ENCODE measurements at places on chromosomes 1 and 21.

- H3K36me3 ChIP-seq, result no peaks in the 10 kb centered on the region
- no peak overlapping the region for H3K27ac ChIP-seq
- no peaks in the 10 kb centered on the region for H3K27me3 ChIP-seq
- no peak for ATAC-seq
- no peaks in the 10 kb centered on the region for H3K4me1 ChIP-seq
- H3K4me3 ChIP-seq, result no peak overlapping the region
Measured at GRCh38 chr1:43617668-43618067, 32.3 kb upstream of the KDM4A start.

- ATAC-seq, result no peak
- no peak overlapping the region for H3K27ac ChIP-seq
- H3K27me3 ChIP-seq, result no peaks in the 10 kb centered on the region
- H3K36me3 ChIP-seq, result peaks cover 100% of the 10 kb centered on the region
Measured at GRCh38 chr1:39567302-39567701, 9.3 kb downstream of the PABPC4 start.

- ATAC-seq, result no peak
- no peaks in the 10 kb centered on the region for H3K36me3 ChIP-seq
- no peak overlapping the region for H3K4me3 ChIP-seq
- no peak overlapping the region for H3K27ac ChIP-seq
Measured at GRCh38 chr21:45108808-45109781, 34.7 kb downstream of the ADARB1 start.

GRCh38 chr1:21861602-21862429 is 49.8 kb downstream of the LDLRAD2 start:
- ATAC-seq, result peak; percentile 62
- H3K27ac ChIP-seq, result peak overlapping the region; percentile 84
- no peak overlapping the region for H3K4me3 ChIP-seq
- peaks cover 24% of the 10 kb centered on the region for H3K4me1 ChIP-seq
- no peaks in the 10 kb centered on the region for H3K36me3 ChIP-seq
- no peaks in the 10 kb centered on the region for H3K27me3 ChIP-seq

- no peak for ATAC-seq
- H3K27ac ChIP-seq, result peak overlapping the region; percentile 82
- H3K4me3 ChIP-seq, result peak overlapping the region; percentile 77
- H3K27me3 ChIP-seq, result no peaks in the 10 kb centered on the region
Measured at GRCh38 chr1:113928187-113928930, 765 bp upstream of the HIPK1 start.

- no peaks in the 10 kb centered on the region for H3K36me3 ChIP-seq
- ATAC-seq, result no peak
- H3K27me3 ChIP-seq, result no peaks in the 10 kb centered on the region
- no peak overlapping the region for H3K4me3 ChIP-seq
- H3K4me1 ChIP-seq, result no peaks in the 10 kb centered on the region
- no peak overlapping the region for H3K27ac ChIP-seq
Measured at GRCh38 chr1:64601207-64601606, 131.3 kb downstream of the CACHD1 start.

DNA sequence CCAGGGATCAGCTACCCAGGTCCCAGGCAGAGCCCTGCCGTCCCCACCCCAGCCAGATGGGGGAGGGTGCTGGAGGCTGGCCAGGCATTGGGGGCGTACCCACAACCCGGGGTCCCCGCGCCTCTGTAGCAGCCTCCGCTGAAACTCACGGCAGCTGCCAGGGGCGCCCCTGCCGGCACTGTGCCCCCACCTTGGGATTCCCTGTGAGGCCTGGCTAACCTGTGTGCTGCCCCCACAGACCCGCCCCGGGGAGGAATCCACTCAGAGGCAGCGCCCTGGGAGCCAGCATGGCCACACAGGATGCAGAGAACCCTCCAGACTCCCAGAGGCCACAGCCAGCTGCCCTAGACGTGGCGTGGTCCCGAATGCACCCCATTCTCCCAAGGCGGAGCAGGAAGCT is 3.8 kb downstream of the DVL1 start:
- ATAC-seq, result no peak
- H3K36me3 ChIP-seq, result no peaks in the 10 kb centered on the region
- H3K4me3 ChIP-seq, result no peak overlapping the region
- H3K27ac ChIP-seq, result no peak overlapping the region
- H3K4me1 ChIP-seq, result peaks cover 30% of the 10 kb centered on the region
- no peaks in the 10 kb centered on the region for H3K27me3 ChIP-seq

GRCh38 chr1:176479971-176480370 is 17.0 kb downstream of the PAPPA2 start:
- H3K4me3 ChIP-seq, result no peak overlapping the region
- H3K4me1 ChIP-seq, result no peaks in the 10 kb centered on the region
- H3K27me3 ChIP-seq, result no peaks in the 10 kb centered on the region
- H3K36me3 ChIP-seq, result no peaks in the 10 kb centered on the region
- H3K27ac ChIP-seq, result no peak overlapping the region

DNA sequence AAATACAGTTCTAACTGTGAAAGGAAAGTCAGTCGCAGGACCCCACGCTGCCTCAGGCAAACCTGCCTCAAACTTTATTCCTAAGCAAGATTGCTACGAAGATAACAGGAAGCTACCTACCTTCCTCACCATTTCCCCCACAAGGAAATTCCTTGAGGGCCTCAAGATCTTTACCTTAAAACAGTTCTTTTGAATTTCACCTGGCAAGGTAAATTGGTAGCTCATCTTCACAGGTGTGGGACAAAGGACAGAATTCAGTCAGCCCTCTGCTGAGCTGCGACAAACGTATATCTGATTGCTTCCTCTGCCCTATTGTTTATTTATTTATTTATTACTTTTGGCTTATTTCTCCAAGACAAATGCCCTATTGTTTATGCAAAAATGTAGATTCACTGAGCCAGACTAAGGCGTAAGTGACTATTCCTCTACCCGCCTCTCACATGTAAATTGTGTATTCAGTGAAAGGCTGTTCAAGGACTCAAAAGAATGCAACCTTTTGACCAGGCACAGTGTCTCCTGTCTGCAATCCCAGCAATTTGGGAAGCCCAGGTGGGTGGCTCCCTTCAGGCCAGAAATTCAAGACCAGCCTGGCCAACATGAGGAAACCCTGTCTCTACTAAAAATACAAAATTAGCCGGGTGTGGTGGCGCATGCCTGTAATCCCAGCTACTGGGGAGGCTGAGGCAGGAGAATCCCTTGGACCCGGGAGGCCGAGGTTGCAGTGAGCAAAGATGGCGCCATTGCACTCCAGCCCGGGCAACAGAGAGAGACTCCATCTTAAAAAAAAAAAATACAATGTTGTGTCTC is 17.3 kb upstream of the PKNOX1 start:
- no peaks in the 10 kb centered on the region for H3K27me3 ChIP-seq
- no peak for ATAC-seq
- H3K27ac ChIP-seq, result no peak overlapping the region
- H3K4me1 ChIP-seq, result no peaks in the 10 kb centered on the region
- no peak overlapping the region for H3K4me3 ChIP-seq

GRCh38 chr1:48619539-48619938 is 147.5 kb upstream of the SPATA6 start:
- no peaks in the 10 kb centered on the region for H3K4me1 ChIP-seq
- H3K4me3 ChIP-seq, result no peak overlapping the region
- H3K27me3 ChIP-seq, result no peaks in the 10 kb centered on the region
- H3K36me3 ChIP-seq, result no peaks in the 10 kb centered on the region
- H3K27ac ChIP-seq, result no peak overlapping the region

- H3K27ac ChIP-seq, result no peak overlapping the region
- no peak overlapping the region for H3K4me3 ChIP-seq
- no peaks in the 10 kb centered on the region for H3K27me3 ChIP-seq
Measured at GRCh38 chr1:153190373-153190772, 12.9 kb upstream of the LELP1 start.

DNA sequence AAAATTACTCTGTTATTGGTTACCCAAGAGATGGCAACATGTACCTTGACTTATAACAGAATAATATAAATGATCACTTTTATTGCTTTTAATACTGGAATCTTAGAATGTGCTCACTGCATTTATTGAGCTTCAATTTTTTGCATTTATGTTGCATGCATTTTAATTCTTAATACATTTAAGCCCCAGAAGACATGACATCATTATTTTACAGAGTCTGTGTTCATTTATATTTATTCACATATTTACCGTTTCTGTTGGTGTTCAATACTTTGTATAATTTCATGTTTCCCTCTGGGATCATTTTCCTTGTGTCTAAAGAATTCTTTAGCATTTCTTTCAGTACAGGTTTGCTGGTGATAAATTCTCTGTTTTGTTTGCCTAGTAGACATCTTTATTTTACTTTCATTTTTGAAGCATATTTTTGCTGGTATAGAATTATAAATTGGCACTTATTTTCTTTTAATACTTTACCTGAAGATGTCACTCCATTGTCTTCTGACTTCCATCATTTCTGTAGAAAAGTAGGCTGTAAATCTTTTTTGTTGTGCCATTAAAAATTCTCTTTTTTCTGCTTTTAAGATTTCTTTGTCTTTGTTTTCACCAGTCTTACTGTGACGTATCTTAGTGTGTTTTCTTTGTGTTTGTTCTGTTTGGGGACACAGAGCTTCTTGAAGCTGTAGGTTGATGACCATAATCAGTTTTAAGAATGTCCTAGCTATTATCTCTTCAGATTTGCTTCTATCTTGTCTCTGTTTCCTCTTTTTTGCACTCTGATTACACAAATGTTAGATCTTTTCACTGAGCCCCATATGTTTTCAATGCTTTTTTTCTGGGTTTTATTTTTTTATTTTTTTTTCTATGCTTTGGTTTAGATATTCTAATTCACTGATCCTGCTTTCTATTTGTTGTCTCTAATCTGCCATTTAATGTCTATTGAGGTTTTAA is 26.9 kb downstream of the DISP3 start:
- no peak overlapping the region for H3K27ac ChIP-seq
- H3K4me1 ChIP-seq, result no peaks in the 10 kb centered on the region
- no peak overlapping the region for H3K4me3 ChIP-seq
- H3K36me3 ChIP-seq, result no peaks in the 10 kb centered on the region

GRCh38 chr21:42191696-42192595 is 27.0 kb upstream of the ABCG1 start:
- H3K36me3 ChIP-seq, result no peaks in the 10 kb centered on the region
- peaks cover 9% of the 10 kb centered on the region for H3K4me1 ChIP-seq
- H3K4me3 ChIP-seq, result no peak overlapping the region
- H3K27ac ChIP-seq, result no peak overlapping the region
- no peaks in the 10 kb centered on the region for H3K27me3 ChIP-seq

DNA sequence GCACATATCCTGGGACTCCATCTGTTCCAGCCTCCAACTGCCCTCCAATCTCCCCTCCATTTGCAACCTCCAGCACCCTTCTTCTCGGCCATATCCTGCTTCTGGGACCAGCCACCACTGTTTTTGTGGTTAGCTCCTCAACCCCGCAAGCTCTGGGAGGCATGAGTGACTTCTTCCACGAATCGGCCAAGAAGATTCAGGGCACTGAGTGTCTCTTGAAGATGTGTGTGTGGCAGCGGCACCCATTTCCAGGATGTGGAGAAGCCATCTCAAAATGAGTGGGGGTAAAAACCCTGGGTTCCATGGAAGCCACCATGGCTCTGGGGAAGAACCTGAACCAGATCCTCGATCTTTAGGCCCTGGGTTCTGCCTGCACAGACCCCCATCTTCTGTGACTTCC is 194.6 kb downstream of the SLC45A1 start:
- no peak overlapping the region for H3K4me3 ChIP-seq
- no peak for ATAC-seq
- H3K36me3 ChIP-seq, result no peaks in the 10 kb centered on the region
- peaks cover 5% of the 10 kb centered on the region for H3K4me1 ChIP-seq

- peaks cover 18% of the 10 kb centered on the region for H3K4me1 ChIP-seq
- peak; percentile 47 for ATAC-seq
- no peak overlapping the region for H3K4me3 ChIP-seq
- no peaks in the 10 kb centered on the region for H3K36me3 ChIP-seq
Measured at GRCh38 chr21:16418226-16418625, 688.4 kb downstream of the USP25 start.

GRCh38 chr1:159925719-159926078 is 392 bp upstream of the TAGLN2 start:
- peak overlapping the region; percentile 86 for H3K4me3 ChIP-seq
- H3K27ac ChIP-seq, result peak overlapping the region; percentile 96
- peaks cover 4% of the 10 kb centered on the region for H3K36me3 ChIP-seq
- H3K4me1 ChIP-seq, result peaks cover 48% of the 10 kb centered on the region
- H3K27me3 ChIP-seq, result no peaks in the 10 kb centered on the region
- ATAC-seq, result no peak

DNA sequence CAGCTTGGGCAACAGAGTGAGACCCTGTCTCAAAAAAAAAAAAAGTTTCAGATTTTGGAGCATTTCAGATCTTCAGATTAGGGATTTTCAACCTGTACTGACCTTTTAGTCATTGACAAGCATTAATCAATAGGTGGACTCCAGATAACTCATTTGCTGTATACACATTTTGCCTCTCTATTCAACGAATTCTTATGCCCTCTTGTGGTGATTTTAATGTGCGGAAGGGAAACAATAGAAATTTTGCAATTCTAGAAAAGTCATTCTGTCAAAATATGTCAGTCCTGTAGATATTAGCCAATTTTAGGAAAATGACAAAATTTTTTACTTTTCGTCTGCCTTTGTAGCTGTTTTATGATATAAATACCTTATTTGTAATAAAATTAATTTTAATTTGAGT is 11.6 kb upstream of the OR2G2 start:
- no peak overlapping the region for H3K4me3 ChIP-seq
- H3K27me3 ChIP-seq, result peaks cover 6% of the 10 kb centered on the region
- H3K4me1 ChIP-seq, result no peaks in the 10 kb centered on the region
- no peaks in the 10 kb centered on the region for H3K36me3 ChIP-seq
- H3K27ac ChIP-seq, result no peak overlapping the region
- ATAC-seq, result no peak

GRCh38 chr1:28113242-28113572 is 24.8 kb upstream of the EYA3 start:
- no peak overlapping the region for H3K4me3 ChIP-seq
- no peaks in the 10 kb centered on the region for H3K27me3 ChIP-seq
- no peaks in the 10 kb centered on the region for H3K36me3 ChIP-seq
- no peaks in the 10 kb centered on the region for H3K4me1 ChIP-seq
- no peak for ATAC-seq

- H3K36me3 ChIP-seq, result no peaks in the 10 kb centered on the region
- no peaks in the 10 kb centered on the region for H3K4me1 ChIP-seq
- no peak overlapping the region for H3K4me3 ChIP-seq
- H3K27me3 ChIP-seq, result no peaks in the 10 kb centered on the region
- no peak overlapping the region for H3K27ac ChIP-seq
Measured at GRCh38 chr1:180366371-180367068, 135.9 kb downstream of the ACBD6 start.

- H3K4me1 ChIP-seq, result no peaks in the 10 kb centered on the region
- H3K27me3 ChIP-seq, result peaks cover 3% of the 10 kb centered on the region
- no peaks in the 10 kb centered on the region for H3K36me3 ChIP-seq
- H3K27ac ChIP-seq, result no peak overlapping the region
Measured at GRCh38 chr1:231940701-231941100, 314.1 kb downstream of the DISC1 start.

GRCh38 chr21:41777951-41778815 is 11.3 kb upstream of the RIPK4 start:
- peaks cover 82% of the 10 kb centered on the region for H3K27me3 ChIP-seq
- no peak overlapping the region for H3K4me3 ChIP-seq
- H3K27ac ChIP-seq, result no peak overlapping the region
- peak; percentile 93 for ATAC-seq
- no peaks in the 10 kb centered on the region for H3K36me3 ChIP-seq

- no peaks in the 10 kb centered on the region for H3K4me1 ChIP-seq
- no peak overlapping the region for H3K27ac ChIP-seq
- no peaks in the 10 kb centered on the region for H3K36me3 ChIP-seq
- H3K4me3 ChIP-seq, result peak overlapping the region; percentile 62
Measured at GRCh38 chr1:119674835-119675289, 26.8 kb upstream of the ZNF697 start.

Measured in gastroesophageal sphincter (tissue), 4 donors.